ENCODE measurements at places on chromosomes 3 and 15.

DNA sequence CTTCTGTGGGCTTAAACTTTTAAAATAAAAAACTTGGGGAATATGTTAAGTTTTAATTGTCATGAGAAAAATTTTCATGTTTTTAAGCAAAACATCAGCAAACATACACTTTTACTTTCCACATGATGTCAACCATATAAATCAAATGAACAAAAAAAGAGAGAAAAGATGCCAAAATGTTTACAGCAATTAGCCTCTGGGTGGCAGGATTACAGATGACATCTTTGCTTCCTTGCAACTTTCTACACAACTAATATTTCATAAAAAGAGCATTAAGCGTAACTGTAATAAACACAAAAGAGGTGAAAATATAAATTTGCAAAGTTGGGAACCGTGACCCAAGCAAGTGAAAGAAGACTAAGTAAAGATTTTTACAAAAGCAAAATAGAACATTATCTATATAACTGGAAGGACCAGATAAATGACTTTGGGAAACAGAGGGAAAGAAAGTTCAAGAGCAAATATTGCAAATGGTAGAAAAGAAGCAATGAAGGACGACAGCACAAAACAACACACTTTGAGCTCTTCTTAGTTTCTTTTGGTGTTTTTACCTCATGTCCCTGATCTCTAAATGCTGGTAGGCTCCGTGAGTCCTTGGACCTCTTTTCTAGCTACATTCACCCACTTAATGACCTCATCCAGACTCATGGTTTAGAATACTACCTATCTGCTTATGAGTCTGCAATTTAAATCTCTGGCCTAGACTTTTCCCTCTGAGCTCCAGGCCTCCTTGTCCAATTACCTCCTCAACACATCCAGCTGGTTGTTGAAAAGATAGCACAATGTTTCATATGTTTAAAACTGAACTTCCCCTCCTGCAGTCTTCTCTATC is 9.4 kb downstream of the TP53BP1 start:
- no peak for DNase-seq

GRCh38 chr3:9690451-9691450 is 12.9 kb upstream of the CPNE9 start:
- no peak for DNase-seq

DNA sequence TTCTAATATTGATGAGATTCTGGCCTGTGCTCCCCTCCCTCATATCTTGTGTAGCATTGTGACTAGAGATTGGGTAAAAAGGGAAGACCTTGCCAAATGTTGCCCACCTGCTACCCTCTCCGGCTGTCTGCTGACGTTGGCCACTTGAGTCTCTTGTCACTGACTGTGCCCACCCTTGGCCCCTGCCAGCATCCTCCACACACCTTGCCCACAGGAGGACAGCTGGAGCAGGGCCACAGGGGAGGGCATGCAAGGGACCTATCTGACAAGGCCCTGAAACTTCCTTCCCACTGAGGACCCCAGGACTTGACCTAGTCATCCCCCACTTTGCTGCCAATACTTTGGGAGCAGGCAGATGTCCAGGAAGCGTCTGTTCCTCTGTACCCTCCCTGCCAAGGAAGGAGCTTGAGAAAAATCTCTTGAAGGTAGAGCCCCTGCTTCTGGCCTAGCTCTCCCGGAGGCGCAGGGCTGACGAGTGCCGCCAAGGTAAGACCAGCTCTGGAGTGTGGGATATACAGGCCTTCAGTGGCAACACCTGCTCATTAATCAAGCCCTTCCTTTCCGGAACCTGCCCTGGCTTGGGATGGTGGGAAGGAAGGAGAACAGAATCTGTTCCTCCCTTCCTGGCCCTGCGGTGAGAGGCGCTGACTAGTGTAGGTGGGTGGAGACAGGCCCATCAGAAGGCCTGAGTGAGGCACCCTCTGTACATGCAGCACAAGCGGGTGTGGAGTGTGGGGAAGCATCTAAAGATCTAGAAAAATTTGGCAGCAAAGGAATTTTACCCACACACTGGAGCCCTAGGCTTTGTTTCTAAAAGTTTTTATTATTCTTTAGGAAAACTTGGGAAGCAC is 4.9 kb upstream of the PAK6 start:
- DNase-seq, result no peak

GRCh38 chr3:113607219-113607596 is 74.9 kb downstream of the SIDT1 start:
- no peak for DNase-seq

All from activated naive CD8-positive, alpha-beta T cell treated with anti-CD3 and anti-CD28 coated beads, Interleukin-2, amount 50 U/mL, for 16 hours (primary cell).